ENCODE measurements at places on chromosomes 11 and 22. TPM values are rescaled to one million over a fixed set of nuclear protein-coding genes. Genes with fewer than 3 reads are reported as not detected.

GRCh38 chr11:75152651-75153427 is 1.9 kb downstream of the SLCO2B1 start:
- peak overlapping the region; percentile 23 for H3K4me3 ChIP-seq
- H3K27me3 ChIP-seq: no peaks in the 10 kb centered on the region
- H3K27ac ChIP-seq: no peak overlapping the region
- no peaks in the 10 kb centered on the region for H3K36me3 ChIP-seq

- H3K4me1 ChIP-seq: no peaks in the 10 kb centered on the region
- no peak overlapping the region for H3K27ac ChIP-seq
- H3K27me3 ChIP-seq: no peaks in the 10 kb centered on the region
- peaks cover 10% of the 10 kb centered on the region for H3K36me3 ChIP-seq
Observed at GRCh38 chr11:62132689-62133293, 9.0 kb downstream of the INCENP start.

- H3K36me3 ChIP-seq: no peaks in the 10 kb centered on the region
- peak; percentile 49 for DNase-seq
- no peak overlapping the region for H3K27ac ChIP-seq
Observed at GRCh38 chr22:47303161-47303890, 540.9 kb downstream of the TBC1D22A start.

Gene TEX54
- not detected for total RNA-seq

GRCh38 chr11:36394926-36395325 is 98.8 kb downstream of the PRR5L start:
- peaks cover 7% of the 10 kb centered on the region for H3K4me1 ChIP-seq
- peaks cover 14% of the 10 kb centered on the region for H3K27me3 ChIP-seq
- no peak for DNase-seq

Gene ART5
- 3.8 TPM for total RNA-seq

GRCh38 chr22:29636751-29637150 is 33.3 kb downstream of the NF2 start:
- DNase-seq: no peak
- H3K36me3 ChIP-seq: peaks cover 19% of the 10 kb centered on the region
- peaks cover 5% of the 10 kb centered on the region for H3K27me3 ChIP-seq
- H3K4me3 ChIP-seq: no peak overlapping the region

Gene BDNF
- 3.6 TPM for total RNA-seq

Data from type B pancreatic cell (in vitro differentiated cells).